Activated T-cell treated with anti-CD3 and anti-CD28 coated beads for 48 hours (primary cell): ENCODE measurements at places on chromosomes 7 and 10.

DNA sequence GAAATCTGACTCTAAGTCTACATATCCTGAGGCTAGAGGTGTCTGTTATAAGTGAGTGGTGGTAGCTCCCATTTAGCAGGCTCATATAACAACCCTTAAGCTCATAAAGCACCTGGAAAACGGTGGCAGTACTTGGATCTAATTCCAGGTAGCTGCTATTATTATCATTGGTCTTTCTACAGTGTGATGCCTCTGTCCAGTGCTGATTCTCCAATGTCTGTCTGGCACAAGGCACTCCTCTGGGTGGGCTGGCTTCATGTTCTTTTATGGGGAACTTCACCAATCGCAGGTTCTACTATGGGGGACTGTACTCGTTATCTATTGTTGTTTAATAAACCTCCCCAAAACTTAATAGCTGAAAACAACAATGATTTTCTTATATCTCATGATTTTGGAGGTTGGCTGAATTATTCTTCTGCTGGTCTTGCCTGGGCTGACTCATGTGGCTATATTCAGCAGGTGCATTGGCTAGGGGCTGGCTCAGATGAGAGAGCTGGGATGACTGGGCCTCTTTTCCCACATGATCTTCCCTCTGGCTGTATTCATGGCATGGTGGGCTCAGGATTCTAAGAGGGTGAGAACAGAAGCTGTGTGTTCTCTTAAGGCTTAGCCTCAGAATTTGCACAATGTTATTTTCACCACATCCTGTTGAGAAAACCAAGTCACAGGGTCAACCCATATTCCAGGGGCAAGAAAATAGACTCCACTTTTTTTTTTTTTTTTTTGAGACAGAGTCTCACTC lies 93.0 kb upstream of the PCGF5 start:
- no peak for DNase-seq

- no peak for DNase-seq
Observed at GRCh38 chr10:70364772-70365091, 17.7 kb downstream of the LRRC20 start.

- DNase-seq: no peak
Observed at GRCh38 chr7:120400806-120401455, 128.0 kb downstream of the KCND2 start.

GRCh38 chr7:134729895-134730294 lies 49.5 kb upstream of the CALD1 start:
- no peak for DNase-seq

GRCh38 chr7:115763347-115763746 lies 267.2 kb downstream of the TFEC start:
- no peak for DNase-seq

GRCh38 chr7:83475420-83475819 lies 173.5 kb downstream of the SEMA3E start:
- no peak for DNase-seq

GRCh38 chr7:450036-450435 lies 69.6 kb downstream of the PDGFA start:
- DNase-seq: no peak

- DNase-seq: no peak
Observed at GRCh38 chr7:138138244-138138643, 62.0 kb downstream of the AKR1D1 start.

GRCh38 chr10:125441151-125441550 lies 241.8 kb downstream of the TEX36 start:
- no peak for DNase-seq

DNA sequence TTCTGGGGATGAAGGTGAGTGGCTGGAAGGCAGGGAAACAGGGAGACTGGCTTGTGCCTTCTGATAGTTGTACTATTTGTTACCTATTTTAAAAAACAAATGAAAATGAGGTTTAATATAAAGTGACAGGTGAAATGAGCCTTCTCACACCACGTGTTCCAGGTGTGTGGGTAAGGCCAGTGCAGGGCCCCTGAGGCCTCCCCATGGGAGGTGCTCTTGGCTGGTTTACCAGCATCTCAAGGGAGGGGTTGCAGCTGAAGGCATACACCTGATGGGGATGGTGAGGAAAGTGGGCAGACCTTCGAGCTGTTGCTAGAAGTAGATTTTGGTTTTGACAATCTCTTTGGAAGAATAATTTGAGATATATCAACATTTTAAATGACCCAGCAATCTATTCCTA lies 103.6 kb downstream of the ARHGAP22 start:
- DNase-seq: no peak

DNA sequence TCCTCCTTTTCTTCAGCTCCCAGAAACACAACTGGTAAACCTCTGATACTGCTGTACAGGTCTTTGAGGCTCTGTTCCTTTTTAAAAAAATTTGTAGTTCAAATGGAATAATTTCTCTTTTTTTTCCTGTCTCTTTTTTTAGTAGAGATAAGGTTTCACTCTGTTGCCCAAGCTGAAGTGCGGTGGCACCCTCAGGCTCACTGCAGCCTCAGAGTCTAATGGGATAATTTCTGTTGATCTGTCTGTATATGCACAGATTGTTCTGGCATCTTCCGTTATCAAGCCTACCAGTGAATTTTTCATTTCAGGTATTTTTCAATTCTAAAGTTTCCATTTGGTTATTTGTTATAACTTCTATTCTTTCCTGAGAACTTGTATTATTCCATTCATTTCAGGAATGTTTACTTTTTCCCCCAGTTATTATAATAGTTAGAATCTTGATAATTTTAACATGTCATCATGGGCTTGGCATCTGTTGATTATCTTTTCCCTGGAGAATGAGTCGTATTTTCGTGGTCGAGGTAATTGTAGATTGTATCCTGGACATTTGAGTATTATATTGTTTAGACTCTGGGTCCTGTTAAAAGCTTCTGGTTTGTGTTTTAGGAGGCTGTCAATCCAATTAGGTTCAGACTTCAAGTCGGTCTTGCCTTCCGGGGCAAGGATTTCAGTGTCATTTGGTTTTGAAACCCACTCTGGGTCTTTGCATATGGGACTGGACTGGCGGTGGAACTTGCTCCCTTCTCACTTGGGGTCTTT lies 24.5 kb downstream of the CRCP start:
- DNase-seq: no peak

GRCh38 chr7:74217455-74218342 lies 7.9 kb downstream of the LAT2 start:
- no peak for DNase-seq
